ENCODE measurements at places on chromosomes 7 and 10.

DNA sequence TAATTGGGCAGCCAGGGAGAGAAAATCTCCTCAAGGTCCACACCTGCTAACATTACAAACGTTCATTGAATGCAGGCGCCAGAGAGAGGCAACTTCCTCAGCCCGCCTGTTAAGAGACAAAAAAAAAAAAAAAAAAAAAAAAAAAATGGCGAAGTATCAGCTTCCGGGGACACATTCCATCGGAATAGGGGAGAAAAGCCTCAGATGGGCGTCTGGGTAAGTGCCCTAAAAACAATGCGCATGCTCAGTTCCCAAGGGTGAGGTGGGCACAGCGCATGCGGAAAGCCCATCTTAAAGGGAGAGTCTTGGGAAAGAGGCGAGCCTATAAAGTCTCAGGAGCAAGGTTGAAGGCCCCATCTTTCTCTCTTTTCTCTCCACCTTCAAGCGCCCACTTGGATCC lies 1139.7 kb upstream of the CELF2 start:
- no peak for DNase-seq

DNA sequence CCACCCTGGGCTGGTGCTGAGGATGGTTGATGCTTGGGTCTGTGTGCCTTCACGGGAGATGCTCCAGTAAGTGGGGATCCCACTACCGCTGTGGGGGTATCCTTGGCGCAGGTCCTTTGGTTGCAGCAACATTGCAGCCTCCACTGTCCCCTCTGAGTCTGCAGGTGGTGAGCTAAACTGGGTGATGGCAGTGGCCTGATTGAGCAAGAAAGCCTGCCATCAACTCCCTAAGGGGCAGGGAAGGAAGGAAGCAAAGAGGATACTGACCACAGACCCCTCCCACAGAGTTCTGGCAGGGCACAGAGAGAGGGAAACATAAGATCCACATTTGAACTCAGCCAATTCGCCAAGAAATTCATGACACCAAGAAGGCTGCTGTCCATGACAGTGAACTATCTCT lies 43.2 kb downstream of the MYO1G start:
- DNase-seq: no peak

GRCh38 chr10:28036587-28036986 lies 37.7 kb upstream of the ODAD2 start:
- no peak for DNase-seq

DNA sequence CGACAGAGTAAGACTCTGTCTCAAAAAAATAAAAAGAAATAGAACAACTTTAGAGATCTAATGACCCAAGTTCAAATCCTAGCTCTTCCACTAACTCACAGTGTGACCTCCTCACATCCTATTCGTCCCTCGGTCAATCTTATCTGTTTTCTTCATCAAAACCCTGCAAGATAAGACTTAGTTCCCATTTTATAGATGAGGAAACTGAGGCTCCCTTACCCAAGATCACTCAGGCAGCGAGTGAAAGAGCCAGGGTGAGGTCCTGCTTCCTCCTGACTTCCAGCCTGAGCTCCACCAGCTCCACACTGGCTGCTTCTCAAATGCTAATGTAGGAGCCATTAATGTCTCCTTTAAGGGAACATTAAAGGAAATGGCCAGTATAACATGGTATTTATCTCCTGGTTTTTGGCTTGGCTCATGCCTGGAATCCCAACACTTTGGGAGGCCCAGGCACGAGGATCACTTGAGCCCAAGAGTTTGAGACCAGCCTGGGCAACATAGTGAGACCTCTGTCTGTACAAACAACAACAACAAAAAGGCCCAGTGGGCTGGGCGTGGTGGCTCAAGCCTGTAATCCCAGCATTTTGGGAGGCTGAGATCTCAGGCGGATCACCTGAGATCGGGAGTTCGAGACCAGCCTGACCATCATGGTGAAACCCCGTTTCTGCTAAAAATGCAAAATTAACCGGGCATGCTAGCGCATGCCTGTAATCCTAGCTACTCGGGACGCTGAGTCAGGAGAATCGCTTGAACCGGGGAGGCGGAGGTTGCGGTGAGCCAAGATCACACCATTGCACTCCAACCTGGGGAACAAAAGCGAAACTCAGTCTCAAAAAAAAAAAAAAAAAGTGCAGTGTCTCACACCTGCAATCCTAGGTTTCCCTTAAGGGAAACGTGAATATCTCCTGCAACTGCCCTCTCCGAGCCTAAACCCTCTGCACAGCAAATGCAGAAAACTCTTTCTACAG lies 3.4 kb upstream of the RHBDD2 start:
- DNase-seq: no peak

- no peak for DNase-seq
Observed at GRCh38 chr7:37399876-37400421, 48.7 kb downstream of the ELMO1 start.

DNA sequence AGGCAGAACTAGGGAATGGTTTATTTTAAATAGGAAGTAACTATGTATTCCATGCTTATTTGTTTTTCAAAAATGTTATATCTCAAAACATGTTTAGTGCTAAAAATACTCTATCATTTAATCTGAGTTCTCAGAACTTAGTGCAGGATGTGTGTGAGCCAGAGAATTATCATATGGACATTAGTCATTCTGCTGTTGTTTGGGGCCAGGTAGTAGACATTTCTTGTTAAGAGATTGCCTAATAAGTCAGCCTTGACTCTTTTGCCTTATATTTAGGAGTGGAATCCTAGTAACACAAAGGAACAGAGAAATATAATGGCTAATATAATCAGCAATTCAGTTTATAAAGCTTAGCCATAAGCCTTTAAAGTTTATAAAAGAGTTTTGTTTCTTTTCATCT lies 149.8 kb downstream of the CCSER2 start:
- no peak for DNase-seq

GRCh38 chr10:128103229-128103714 lies 23.0 kb downstream of the MKI67 start:
- no peak for DNase-seq

- peak; percentile 28 for DNase-seq
Observed at GRCh38 chr7:75866489-75867389, 12.1 kb upstream of the RHBDD2 start.

- DNase-seq: no peak
Observed at GRCh38 chr7:48411619-48412018, 240.4 kb downstream of the ABCA13 start.

- DNase-seq: no peak
Observed at GRCh38 chr10:129531195-129531968, 64.3 kb downstream of the MGMT start.

GRCh38 chr7:135802697-135803096 lies 54.1 kb upstream of the FAM180A start:
- DNase-seq: no peak

- no peak for DNase-seq
Observed at GRCh38 chr7:84042110-84042539, 152.5 kb downstream of the SEMA3A start.

DNA sequence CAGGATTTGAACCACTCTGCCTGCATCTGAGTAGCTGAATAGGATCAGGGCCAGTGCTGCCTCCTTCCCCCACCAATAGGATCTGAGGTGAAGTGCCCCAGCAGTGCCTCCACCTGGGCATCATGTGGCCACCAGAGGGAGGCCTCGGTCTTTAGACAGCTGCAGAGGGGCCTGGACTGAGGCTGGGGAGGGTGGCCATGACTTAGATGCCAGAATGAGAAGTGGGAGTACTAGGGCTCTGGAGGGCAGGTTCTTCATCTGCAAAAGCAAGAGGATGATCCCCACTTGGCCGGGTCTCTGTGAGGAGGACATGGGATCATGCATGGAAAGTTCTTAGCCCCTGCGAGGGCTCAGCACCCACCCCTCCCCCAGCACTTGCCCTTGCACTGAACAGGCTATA lies 56.9 kb downstream of the NEUROG3 start:
- DNase-seq: no peak

DNA sequence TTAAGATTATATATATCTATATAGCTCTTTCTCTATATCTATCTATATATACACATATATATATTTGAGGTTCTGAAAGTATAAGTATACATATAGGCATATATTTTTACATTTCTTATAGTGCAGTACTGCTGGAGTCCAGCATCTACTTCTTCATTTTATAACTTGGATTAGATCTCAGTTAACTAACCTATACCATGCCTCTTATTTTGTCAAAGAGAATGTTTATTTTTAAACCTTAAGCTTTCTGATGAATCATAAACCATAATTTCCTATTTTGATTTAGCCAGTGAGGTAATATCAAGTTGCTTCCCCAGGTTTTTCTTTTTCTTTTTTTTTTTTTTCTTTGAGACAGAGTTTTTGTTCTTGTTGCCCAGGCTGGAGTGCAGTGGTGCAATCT lies 8.1 kb downstream of the ZNF32 start:
- no peak for DNase-seq

DNA sequence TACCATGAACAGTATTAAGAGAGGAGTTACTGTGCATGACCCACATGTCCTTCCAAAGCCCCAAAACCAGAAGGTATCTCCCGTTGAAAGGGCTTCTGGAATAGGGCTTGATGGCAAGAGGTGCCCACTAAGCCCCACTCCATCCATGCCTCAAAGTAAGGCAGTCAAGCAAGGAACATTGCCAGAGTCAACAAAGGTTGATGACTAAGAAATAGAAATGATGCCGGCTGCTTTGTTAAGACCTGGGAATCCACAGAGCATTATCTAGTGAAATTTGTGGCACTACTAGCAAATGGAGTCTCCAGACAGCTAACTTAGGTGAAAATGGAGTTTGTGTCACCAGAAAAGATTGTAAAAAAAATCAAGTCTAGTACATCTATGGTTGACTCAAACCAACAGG lies 6.2 kb downstream of the SFR1 start:
- DNase-seq: no peak

GRCh38 chr10:11112718-11113117 lies 95.0 kb downstream of the CELF2 start:
- no peak for DNase-seq

GRCh38 chr10:100065084-100065660 lies 16.5 kb downstream of the CPN1 start:
- no peak for DNase-seq

- no peak for DNase-seq
Observed at GRCh38 chr7:116525298-116525912, 569 bp downstream of the CAV1 start.

- no peak for DNase-seq
Observed at GRCh38 chr7:157973971-157974677, 613.5 kb downstream of the PTPRN2 start.

- no peak for DNase-seq
Observed at GRCh38 chr10:97157578-97158095, 28.1 kb downstream of the SLIT1 start.

DNA sequence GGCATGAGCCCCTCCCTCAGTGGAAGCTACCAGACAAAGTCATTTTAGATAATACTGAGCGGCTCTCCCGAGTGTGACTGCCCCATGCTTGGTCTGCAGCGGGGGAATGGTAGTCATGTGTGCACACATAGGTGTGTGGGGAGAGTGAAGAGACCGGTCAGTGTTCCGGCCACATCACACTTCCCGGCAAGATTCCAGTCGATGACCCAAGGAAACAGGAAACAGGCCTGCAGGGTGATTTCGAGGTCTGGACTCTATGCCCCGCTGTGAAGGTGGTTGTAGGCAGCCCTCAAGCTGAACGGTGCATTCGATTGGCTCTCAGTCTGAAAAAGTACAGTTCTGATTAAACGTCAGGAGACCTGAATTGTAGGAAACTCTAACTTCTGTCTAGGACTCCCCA lies 73.2 kb downstream of the SYPL1 start:
- no peak for DNase-seq

DNA sequence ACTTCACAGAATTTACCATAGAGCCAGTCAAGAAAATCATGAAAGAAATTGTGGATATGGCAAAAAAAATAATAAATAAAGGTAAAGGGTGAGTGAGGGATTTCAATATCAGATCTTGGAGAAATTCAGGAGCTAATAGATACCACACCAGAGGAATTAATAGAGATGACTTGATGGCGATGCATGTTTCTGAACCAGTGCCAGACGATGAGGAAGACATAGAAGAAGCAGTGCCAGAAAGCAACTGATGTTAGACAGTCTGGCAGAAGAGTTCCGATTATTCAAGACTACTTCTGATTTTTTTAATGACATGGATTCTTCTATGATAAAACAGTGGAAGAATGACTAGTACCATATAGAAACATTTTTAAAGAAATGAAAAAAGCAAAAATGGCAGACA lies 314.7 kb downstream of the BICC1 start:
- no peak for DNase-seq

DNA sequence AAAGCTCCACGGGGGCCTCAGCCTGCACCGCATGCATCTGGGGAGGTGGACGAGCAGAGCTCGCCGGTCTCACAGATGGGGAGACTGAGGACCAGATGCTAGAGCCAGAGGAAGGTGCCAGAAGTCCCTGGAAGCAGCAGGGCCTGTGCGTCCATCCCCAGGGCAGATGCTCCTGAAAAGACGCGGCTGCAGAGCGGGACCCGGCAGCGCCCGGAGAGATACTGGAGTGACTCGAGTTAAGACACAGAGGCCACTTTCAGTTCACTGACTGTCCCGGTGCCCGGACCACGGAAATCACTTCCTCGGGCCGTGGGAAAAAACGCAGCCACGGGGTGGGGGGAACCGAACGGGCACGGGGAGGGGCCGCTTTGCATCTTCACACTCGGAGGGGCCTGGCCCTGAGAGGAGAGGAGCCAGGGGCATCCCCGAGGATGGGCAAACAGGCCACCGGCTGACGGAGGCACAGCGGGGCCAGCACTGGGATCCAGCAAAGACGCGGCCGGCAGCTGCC lies 85.4 kb downstream of the FOXL3 start:
- no peak for DNase-seq

DNA sequence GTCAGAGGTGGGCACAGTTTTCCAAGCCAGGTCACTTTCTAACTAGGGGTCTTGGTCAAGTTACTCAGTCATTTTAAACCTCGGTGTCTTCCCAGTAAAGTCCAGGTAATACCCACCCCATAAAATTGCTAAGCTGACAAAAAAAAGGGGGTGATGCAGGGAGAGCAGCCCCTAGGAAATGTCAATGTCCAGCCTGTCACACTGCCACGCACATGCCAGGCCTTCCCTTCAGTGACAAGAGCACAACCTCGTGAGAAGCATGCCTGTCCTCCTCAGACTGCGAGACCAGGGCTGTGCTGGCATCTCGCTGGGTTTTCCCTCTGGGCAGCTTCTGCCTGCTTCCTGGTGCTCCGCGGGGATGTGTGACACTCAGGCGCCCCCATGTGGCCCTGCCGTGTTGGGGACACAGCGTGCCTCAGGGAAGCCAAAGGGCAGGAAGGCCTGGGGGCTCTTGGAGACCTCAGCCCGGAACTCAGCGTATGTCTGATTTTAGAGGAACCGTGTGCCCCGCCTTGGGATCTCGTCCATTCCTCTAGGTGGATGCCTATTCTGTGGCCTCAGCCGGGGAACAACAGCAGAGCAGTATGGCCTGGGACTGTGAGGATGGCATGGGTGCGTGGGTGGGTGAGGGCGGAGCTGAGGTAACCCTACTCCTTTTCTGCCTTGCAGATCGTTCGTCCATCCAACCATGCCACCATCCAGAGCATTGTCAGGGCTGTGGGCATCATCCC lies 10.2 kb upstream of the GDF2 start:
- peak; percentile 75 for DNase-seq

Measured in substantia nigra (tissue), 51 donors.